ENCODE measurements at places on chromosomes 1 and 21.

- DNase-seq, result no peak
Observed at GRCh38 chr1:111176678-111177077, 23.8 kb downstream of the DENND2D start.

- DNase-seq, result no peak
Observed at GRCh38 chr1:38241594-38242334, 195.2 kb upstream of the POU3F1 start.

DNA sequence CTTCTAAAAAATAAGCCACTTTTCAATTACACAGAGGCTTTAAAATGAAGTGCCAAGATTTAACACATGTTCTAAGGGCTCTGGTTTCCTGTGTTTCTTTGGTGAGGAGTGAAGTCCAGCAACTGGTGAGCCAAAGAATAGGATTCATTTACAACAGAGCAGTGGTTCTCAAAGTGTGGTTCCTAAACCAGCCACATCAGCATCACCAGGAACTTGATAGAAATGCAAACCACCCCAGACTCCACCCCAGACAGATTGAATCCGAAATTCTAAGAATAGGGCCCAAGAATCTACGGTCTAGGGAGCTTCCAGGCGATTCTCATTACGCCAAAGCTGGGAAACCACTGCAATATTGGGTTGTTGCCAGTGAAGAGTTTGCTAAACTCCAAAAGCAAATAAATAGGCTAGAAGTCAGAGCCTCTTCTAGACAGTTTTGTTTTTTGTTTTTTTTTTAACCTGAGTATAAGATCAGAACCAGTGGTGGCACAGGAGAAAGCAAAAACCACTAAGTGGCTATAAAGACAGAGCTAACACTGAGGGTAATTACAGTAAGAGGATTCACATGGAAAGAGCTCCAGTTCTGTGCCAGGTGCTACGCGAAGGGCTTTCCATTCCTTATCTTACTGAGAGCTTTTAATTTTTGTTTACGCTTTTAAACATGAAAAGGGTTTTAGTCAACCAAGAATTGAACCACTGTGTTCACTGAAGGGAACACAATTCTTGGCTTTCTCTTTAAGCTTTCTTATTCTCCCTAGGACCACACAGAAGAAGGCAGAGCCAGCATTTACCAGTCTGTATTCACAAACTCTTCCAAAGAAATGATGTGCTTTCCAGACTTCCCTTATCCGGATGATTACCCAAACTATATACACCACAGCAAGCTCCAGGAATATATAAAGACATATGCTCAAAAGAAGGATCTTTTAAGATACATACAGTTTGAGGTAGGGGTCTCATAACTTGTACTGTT lies 42.4 kb upstream of the FMO2 start:
- DNase-seq, result no peak

DNA sequence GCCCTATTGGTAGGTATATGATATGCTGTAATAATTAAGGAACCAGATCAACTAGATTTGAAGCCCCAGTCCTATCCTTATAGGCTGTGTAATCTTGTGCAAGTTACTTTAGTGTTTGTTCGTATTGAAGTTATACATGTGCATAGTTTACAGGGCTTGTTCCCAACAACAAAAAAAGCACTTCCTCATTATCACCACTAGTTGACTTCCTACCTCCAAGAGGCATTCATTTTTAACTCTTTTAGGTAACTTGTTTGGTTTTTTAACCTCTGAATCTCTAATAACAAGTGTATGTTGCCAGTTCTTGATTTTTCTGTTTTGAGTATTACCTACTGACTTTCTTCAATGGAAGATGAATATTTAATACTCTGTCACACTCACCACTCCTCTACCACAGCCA lies 71.9 kb downstream of the ST3GAL3 start:
- no peak for DNase-seq

- DNase-seq, result no peak
Observed at GRCh38 chr1:162380061-162380846, 1.3 kb upstream of the C1orf226 start.
